Inflammatory macrophage treated with lipopolysaccharide for 4 hours (primary cell): ENCODE measurements at places on chromosomes 12 and 14.
A peak's percentile ranks its signal among the peaks of the same experiment; 100 is the strongest.

- no peak for DNase-seq
Observed at GRCh38 chr12:39912211-39912980, 193.5 kb downstream of the SLC2A13 start.

DNA sequence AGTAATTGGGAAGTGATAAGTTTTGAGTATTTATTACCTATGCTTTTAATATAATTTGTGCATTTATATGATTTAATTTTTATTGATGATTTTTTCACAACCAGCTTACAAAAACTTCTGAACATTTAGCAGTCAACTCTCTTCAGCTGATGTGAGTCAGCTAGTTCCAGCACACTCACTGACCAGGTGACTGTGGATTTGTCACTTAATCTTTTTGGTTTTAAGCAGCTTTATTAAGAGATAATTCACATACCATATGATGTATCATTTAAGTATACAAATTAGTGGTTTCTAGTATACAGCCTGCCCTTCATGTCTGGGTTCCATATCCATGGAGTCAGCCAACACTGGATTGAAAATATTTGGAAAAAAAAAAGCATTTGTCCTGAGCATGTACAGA is 103.5 kb downstream of the SYNE2 start:
- DNase-seq = no peak

GRCh38 chr12:22797701-22798100 is 172.7 kb downstream of the ETNK1 start:
- DNase-seq = peak; percentile 37

DNA sequence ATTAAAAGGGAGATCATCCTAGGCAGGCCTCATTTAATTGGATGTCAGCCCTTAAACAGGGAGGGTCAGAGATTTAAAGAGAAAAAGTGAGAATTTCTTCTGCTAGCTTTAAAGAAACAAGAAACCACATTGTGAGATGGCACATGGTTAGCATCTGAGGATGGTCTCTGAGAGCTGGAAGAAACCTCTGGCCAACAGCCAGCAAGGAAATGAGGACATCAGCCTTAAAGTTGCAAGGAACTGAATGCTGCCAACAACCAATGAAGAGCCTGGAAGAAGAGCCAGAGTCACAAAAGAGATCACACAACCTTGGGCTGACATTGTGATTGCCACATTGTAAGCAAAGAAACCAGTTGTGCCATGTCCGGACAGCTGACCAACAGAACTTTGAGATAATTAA is 17.5 kb upstream of the FAR2 start:
- DNase-seq = peak; percentile 23

GRCh38 chr14:92456215-92457015 is 57.2 kb upstream of the RIN3 start:
- DNase-seq = peak; percentile 84

DNA sequence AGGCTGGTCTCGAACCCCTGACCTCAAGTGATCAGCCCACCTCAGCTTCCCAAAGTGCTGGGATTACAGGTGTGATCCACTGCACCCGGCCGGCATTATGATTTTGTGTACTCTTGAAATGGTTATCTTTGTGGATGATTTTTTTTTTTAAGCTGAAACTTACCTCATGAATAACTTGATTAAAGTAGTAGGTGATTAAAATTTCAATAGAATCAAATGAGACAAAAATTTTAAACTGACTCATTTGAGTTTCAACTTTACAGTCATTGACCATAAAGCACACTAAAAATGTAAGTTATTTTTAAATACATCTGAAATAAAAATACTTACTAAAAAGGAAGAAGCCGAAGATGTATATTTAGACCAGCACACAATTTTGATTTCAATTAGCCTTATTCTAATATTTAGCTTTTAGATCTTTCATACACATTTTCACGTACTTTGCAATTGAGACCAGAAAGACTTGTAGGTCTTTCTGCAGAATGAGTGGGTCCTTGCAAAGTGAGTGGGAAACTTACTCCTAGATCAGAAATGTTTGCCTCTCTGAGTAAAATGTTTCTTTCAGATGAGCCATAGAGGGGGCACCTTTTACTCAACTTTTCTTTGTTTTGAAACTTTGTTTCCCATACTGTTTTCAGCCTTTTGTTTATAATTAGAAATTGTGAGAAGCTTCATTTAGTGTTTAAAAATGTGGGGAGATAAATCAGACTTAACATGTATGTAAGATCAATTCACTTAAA is 34.2 kb downstream of the TMPO start:
- no peak for DNase-seq

GRCh38 chr14:99057576-99058083 is 214.4 kb downstream of the BCL11B start:
- DNase-seq = no peak

DNA sequence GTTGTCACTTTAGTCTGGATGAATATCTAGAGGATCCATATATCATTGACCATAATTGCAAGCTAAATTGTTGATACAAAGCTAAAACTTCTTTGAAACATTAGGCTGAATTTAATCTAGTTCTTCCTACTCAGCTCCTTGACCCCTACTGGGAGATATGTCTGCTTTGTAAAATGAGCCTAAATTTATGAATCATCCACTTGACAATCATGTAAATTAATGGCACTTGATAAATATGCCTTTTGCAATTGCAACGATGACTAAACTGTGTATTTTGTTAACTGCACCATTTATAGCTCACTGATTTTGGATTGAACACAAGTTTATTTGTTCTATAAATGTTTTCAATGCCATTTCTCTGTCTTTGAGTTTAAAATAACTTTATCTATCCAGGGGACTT is 1616.5 kb upstream of the FLRT2 start:
- no peak for DNase-seq

DNA sequence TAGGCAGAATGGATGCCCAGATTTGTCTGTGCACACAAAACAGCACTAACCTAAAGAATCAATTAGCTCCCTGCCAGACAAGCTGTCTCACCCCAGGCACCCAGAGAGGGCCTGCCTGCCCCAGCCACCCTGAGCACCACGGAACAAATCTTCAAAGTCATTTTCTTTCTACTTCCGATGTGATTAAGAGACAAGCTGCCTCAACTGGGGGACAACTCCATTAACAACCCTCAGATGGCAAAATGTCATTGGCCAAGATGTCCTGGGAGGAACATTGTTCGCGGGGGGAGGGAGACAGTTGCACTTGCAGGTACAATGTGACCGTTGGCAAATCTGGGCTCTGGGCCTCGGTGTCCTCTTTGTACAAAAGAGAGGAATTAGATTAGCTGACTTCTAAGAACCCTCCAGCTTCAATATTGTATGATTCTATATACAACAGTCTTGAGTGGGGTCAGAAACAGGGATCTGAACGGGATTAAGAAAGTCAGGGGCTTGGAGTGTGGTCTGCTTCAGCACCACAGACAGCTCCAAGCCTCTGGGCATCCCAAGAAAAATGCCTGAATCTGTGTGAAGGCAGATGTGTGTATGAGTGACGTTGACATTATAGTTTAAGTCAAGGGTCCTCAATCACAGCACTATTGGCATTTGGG is 42.8 kb upstream of the CMKLR1 start:
- DNase-seq = no peak

GRCh38 chr12:5258498-5258897 is 173.4 kb upstream of the NTF3 start:
- no peak for DNase-seq

GRCh38 chr14:21033133-21033698 is 1.4 kb downstream of the RNASE13 start:
- peak; percentile 72 for DNase-seq

DNA sequence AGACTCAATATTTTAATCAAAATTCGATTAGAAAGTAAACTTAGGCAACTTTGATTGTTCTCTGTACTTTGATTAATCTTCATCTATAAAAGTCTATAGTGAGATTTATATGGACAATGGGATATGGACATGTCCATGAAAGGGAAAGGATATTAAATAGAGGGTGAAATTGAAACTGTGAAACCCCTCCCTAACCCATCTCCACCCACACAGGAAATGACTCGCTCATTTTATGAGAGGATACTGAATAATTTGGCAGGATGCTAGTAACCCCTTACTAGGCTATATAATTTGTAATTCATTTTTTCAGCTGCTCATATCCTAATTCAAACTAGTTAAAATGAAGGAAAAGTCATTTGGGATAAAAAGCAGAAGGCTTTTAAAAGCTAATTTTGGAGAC is 328.0 kb upstream of the ATP2B1 start:
- peak; percentile 59 for DNase-seq

DNA sequence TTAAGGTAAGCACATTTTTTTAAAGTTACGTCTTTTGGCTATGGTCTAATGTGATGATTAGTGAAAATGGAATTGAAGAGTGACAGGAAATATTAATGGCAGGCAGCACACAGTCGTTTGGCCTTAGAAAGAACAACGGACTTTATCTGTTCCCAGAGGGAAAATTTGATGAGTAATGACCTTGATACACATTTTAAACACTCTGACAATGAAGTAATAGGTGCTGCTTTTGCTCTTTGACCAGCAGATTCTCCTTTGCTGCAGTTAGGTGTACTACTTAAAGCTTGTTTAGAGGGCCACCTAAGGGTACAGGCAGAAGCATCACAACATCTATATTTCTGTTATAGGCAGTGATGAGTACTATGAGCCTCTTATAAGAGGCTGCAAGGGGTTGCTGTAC is 27.1 kb upstream of the RNU6-8 start:
- no peak for DNase-seq

- no peak for DNase-seq
Observed at GRCh38 chr14:74792249-74793039, 29.3 kb downstream of the YLPM1 start.

GRCh38 chr14:102505775-102506625 is 3.6 kb downstream of the ANKRD9 start:
- no peak for DNase-seq

- DNase-seq = peak; percentile 25
Observed at GRCh38 chr14:37197421-37198272, at the start of gene MIPOL1. Gene MIPOL1, plus strand, starts transcription at chr14:37197937. Its CDS starts 49,952 bp downstream, at chr14:37247889.

DNA sequence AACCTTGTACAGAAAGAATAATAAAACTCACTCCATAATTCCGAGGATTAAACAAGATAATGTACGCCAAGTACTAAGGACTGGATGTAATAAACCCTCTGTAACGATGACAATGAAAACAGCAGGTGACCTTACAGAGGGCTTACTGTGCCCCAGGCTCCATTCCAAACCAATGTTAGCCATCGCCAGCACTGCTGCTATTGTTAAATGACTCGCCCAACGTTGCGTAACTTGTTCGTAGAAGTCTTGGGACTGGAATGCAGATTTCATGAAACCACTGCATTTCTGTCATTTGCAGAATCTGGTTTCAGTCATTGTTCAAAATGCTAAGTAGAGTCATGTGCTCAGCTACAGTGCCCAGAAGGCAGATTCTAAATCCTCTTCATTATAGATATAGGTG is 728 bp upstream of the STON2 start:
- peak; percentile 97 for DNase-seq

- DNase-seq = no peak
Observed at GRCh38 chr12:72264548-72265175, 7.5 kb upstream of the TRHDE start.

GRCh38 chr14:101198398-101199027 is 295.0 kb upstream of the RTL1 start:
- DNase-seq = no peak

DNA sequence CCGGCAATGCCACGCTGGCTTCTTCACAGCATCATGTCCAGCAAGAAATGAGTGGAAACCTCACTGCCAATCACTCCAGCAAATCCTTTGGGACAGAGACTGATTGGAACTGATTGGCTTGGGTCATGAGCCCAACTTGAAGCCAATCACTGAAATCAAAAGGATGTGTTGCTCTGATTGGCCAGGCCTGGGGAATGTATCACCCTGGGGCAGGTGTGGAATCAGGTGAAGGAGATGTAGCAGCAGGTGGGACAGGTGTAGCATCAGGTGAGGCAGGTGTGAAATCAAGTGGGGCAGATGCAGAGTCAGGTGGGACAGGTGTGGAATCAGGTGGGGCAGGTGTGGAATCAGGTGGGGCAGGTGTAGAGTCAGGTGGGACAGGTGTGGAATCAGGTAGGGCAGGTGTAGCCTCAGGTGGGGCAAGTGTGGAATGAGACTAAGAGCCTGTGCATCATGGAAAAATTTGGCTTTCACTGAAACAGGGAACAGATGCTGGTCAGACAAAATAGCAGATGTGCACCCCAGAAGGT is 206.4 kb downstream of the SLC15A4 start:
- no peak for DNase-seq

- DNase-seq = no peak
Observed at GRCh38 chr14:55611859-55612258, 31.9 kb downstream of the KTN1 start.

DNA sequence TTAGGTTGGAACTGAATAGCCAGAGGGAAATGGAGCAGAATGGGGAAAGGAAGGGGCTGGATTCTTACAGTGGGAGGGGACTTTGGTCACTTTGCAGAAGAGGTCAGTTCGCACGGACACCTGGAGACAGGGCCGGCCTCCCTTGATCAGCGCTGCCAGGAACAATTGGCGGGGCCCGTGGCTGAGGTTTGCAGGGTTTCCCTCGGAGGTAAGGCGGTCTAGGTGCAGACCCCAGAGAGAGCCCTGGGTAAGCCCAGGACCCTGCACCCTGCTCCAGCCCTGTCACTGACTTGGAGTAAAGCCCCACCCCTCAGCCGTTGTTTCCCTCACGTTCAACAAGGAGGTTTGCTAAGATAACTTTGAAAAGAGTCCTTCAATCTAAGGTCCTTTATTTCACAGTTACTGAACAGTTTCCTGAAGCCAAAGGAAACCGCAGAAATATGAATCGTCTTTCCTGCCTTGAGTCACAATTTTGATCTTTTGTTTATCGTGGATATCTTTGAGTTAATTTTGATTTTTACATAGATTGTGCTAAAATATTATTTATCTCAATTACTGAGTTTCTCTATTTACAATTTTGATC is 231.4 kb upstream of the RTL1 start:
- no peak for DNase-seq

DNA sequence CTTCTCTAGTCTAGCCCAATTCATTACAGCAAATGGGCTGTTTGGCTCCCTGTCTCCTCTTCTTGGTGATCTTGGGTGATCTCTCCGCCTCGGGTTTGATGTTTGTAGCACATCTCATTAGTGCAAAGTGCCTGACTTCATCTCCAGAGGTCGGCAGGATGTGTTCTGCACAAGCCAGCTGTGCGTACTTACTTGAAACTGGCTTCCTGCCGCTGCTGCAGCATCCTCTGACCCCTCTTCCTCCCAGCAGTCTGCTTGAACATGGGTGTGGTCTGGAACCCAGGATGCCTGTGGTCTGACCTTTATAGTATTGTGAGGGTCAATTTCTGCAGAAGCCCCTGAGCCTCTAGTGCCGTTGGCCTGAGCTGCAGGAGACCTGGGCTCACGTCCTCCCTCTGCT is 99.2 kb downstream of the BEGAIN start:
- no peak for DNase-seq

- DNase-seq = no peak
Observed at GRCh38 chr12:74579446-74579845, 41.8 kb downstream of the ATXN7L3B start.

DNA sequence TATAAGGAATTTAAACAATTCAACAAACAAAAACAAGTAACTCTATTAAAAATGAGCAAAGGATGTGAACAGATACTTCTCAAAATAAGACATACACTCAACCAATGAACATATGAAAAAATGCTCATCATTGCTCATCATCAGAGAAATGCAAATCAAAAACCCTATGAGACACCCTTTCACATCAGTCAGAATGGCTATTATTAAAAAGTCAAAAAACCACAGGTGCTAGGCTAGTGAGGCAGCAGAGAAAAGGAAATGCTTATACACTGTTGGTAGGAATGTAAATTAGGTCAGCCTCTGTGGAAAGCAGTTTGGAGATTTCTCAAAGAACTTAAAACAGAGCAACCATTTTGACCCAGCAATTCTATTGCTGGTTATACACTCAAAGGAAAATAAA is 52.0 kb downstream of the NAV3 start:
- DNase-seq = no peak
